ENCODE measurements at places on chromosomes 7 and 10.

DNA sequence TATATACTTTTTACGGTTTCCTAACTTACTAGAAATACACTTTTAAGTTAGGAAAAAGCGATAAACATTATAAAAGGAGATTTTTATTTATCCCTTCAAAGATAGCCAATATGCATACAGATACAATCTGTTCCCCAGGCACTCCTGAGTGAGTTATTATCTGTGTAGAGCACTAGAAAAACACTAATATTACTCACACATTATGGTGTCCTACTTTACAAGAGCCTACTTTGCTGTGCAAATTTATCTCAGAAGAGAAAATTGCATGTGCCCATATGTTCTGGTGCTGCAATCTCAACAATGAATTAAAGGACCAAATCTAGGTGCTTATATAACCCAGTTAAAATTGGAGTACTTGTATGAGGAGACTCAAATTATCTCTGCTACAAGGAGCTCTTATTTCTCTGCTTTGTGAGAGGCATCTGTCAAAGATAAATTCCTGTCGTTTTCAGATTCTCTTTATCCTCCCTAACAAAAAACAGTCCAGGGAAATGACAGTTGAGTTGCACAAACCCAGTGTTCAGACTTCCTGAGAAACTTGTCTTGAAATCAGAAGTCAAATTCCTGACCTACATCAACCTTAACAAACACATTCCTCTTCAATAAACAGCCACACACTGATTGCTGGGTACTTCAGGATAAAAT lies 28.9 kb downstream of the CPA1 start:
- DNase-seq = no peak

DNA sequence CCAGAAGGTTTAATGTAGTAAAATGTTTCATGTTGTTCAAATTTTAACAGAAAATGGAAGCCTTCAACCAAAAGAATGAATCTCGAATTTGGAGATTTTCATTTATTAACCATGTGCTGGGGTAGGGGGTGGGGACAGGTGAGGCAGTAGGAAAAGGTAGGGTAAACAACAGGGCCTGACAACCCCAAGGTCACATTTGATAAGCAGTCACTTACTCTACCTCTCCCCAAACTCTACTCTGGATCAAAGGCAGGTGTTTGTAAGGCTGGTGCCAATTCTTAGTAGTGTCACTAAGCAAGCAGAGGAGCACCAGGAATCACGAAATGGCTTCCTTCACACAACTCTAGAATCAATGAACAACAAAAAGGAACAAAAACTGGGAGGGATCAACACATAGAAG lies 138.0 kb downstream of the ZFAND4 start:
- DNase-seq = no peak

GRCh38 chr7:47600199-47601118 lies 18.5 kb upstream of the TNS3 start:
- no peak for DNase-seq

GRCh38 chr10:4514445-4515108 lies 311.4 kb upstream of the AKR1E2 start:
- DNase-seq = no peak

DNA sequence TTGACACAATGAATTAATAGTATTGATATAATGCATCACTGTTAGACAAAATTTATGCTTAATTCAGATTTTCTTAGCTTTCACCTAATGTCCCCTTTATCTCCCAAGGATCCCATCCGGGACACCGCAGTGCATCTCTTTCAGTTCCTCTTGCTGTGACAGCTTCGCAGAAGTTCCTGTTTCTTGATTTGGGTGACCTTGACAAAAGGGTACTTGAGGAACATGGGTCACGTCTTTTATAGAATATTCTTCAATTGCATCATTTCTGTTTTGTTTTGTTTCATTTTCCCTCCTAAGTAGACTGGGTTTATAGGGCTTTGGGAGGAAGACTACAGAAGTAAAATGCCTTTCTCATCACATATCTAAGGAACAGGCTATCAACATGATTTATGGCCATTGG lies 453.2 kb downstream of the DPP6 start:
- no peak for DNase-seq

- DNase-seq = no peak
Measured at GRCh38 chr7:112121318-112121717, 84.9 kb downstream of the DOCK4 start.

- DNase-seq = no peak
Measured at GRCh38 chr10:96419351-96419750, 60.5 kb upstream of the OPALIN start.

DNA sequence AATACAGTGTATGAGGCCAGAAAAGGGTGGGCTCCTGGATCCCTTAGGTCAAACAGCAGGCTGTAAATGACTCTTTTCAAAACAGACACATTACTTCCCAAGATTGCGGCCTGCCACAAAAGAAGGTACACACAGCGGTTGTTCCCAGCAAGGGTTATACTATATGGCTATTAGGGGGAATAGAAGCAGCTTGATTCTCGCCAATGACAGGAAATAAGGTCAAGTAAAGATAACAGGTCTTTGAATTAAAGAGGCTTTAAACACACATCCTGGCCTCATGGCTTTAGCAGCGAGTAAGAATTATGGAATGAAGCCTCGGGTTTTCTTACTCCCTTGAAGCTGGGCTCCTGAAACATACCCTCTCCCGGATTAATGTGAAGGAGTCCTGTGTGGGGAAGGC lies 58.3 kb downstream of the CYP26A1 start:
- no peak for DNase-seq

- DNase-seq = no peak
Measured at GRCh38 chr7:76069238-76069638, 21.3 kb downstream of the MDH2 start.

- no peak for DNase-seq
Measured at GRCh38 chr10:93154531-93154930, 80.8 kb downstream of the CYP26A1 start.

GRCh38 chr7:88072715-88073055 lies 138.6 kb downstream of the ADAM22 start:
- DNase-seq = no peak

GRCh38 chr10:129108378-129108777 lies 358.7 kb upstream of the MGMT start:
- DNase-seq = no peak

GRCh38 chr10:34145715-34146114 lies 669.4 kb downstream of the PARD3 start:
- DNase-seq = no peak

- DNase-seq = no peak
Measured at GRCh38 chr10:72068901-72069446, 19.4 kb downstream of the SPOCK2 start.

DNA sequence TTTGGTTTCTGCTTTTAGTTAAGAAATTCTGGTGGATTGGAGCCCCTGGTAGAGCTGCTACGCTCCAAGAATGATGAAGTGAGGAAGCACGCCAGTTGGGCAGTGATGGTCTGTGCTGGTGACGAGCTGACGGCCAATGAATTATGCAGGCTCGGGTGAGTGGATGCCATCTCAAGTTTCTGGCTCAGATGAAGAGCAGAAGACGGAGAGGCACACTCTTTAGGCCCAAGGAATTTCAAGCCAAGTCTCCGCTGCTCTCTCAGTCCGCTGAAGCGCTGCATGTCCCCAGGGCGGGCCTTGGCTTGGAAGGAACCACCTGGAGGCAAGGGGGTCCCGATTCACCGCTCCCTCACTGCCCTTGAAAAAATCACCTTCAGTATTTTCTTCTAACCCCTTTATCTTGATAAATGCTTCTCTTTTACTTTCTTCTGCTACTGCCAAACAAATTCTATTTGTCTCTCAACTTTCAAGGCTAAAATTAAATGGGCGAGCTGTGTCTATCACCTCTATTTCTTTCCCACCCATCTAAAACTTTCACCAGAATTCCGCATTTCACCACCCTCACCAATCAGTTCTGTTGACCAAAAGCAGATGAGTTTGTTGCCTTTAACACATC lies 74.2 kb downstream of the ARMC3 start:
- no peak for DNase-seq

DNA sequence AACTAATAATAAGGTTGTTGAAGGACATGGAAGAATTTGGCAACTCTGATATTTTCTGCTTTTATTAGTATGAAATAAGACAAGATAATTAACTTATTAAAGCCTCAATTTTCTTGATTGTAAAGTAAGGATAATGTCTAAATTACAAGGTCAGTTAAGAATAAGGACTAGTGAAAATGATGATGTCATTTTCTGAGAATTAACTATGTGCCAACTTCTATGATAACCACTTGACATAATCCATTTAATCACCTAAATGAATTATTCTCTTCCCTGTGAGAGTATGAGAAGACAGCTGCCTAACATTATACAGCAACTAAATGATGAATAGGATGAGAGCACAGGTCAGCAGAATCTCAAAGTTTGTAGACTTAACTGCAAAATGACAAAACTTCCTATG lies 1153.4 kb upstream of the POT1 start:
- DNase-seq = no peak

GRCh38 chr7:14449291-14449690 lies 453.3 kb downstream of the DGKB start:
- DNase-seq = no peak

DNA sequence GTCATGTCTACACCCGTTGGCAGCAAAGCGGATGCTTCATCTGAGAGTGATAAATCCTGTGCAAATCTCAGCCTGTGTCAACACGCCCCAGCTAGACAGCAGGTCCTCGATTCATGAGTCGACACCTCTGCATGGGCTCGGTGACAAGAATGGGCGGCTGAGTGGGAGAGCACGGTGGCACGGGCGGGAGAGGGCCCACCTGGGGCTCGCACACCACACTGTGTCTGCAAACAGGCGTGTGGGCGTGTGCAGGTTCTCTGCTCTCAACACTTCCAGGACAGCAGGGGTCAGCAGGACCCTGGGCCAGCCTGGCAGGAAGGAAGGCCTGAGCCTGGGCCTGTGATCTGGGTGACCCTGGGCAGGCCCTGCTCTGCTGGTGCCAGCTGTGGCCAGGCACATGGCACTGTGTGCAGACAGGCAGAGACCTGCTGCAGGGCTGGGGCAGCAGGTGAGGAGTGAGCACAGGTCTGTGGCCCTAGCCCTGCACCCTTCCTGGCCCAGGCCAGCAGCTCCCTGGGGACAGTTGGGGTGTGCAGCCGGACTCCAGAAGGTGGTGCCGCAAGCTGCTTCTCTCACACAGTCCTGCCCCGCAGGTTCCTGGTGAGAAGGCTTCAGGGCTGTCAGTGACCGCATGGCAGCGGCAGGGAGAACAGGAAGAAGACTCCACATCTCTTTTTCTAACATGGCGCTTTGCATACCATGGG lies 216.4 kb downstream of the ELFN1 start:
- DNase-seq = no peak

DNA sequence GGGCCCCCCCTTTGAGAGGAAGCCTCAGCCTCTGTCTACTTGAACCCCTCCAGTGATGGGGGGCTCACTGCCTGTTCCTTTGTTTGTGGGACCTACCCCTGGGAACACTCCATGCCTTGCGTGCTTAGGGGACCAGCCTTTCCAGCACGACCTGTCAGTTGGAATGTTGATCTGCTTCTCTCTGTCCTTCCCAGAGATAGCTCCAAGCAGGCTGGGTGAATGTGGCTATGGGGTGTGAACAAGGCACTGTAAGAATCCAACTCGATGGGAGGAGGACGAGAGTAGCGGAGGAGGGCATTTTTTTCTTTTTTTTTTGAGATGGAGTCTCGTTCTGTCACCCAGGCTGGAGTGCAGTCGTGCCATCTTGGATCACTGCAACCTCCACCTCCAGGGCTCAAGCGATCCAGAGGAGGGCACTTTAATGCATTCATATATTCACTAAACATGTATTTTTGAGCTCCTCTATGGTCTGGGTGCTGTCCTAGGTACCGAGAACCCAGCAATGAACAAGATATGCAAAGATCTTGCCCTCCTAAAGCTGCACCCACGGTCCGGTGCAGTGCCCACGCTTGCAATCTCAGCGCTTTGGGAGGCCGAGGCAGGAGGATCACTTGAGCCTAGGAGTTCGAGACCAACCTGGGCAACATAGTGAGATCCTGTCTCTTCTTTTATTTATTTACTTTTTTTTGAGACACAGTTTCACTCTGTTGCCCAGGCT lies 8.5 kb downstream of the CLIP2 start:
- no peak for DNase-seq

DNA sequence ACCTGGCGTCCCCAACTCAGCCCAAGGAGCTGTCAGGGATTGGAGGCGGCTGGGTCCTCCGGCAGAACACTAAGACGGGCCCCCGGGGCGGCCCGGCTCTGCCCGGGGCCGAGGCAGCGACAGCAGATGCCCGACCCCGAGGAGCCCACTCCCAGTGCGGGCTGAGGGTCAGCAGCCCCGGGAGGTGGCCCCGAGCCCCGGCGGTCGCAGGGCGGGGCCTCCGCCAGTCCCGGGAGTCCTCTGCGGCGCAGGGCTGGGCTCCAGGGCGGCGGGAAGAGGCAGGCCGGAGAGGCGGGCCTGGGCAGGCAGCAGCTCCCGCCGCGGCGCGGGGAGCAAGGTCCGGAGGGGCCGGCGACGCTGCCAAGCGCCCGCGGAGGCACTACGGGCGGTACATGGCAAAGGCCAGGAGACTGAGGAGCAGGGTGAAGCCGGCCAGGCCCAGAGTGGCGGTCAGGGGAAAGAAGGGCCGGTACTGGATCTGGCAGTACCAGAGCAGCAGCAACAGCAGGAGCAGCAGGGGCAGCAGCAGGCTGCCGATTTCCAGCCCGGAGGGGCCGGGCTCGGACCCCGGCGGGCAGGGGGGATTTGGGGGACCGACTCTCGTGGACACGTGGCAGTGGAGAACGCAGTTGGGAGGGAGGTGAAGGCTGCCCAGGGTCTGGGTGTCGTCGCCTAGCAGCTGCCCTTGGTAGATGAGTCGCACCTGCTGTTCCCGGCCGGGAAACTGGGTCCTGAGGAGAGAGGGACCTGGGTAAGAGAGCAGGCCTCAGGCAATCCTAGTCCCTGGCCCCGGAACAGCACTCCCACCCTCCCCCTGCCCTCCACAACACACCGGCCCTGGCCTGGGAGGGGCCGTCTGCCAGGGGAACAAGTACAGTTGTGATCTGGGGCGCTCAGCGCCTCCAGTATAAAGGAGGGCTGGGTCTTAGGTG lies 827 bp upstream of the FASTK start:
- DNase-seq = no peak

- no peak for DNase-seq
Measured at GRCh38 chr7:132500727-132501440, 75.4 kb downstream of the PLXNA4 start.

DNA sequence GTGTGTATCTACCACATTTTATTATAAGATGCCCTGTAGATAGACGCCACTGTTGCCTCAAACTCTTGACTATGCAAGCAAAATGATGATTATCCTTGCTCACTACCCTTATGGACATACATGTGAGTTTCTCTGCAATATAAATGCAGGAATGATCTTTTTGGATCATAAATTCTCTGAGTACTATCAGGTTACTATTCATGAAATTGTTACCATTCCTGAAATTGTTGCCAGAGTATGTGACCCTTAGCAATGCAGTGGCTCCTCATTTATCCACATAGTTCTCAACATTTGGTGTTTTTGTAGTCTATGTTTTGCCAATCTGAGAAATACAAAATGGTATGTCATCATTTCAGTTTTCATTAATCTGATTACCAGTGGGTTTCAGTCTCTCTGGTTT lies 166.2 kb upstream of the FAM3C start:
- DNase-seq = no peak

DNA sequence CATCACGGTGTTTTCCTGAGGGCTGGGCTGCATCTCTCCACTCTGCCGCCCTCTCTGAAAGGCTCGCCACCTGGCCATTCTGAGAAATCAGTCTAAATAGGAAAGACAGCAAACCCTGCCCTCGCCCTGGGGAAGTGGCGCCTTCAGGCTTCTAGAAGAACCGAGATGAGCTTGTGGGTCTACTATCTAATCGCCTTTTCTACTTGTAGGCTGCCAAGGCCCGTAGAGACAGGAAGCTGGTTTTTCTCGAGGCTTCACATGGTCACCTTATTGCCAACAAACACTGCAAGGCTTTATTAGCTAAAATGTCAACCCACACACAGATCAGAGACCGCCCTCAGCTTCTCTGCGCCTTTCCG lies 21.4 kb downstream of the LAT2 start:
- DNase-seq = no peak

- DNase-seq = no peak
Measured at GRCh38 chr10:99812177-99812576, 29.7 kb downstream of the ABCC2 start.

Data from stimulated activated CD4-positive, alpha-beta T cell treated with anti-CD3 and anti-CD28 coated beads, Interleukin-2, amount 100 ng/mL, for 4 hours (primary cell).